ENCODE measurements at places on chromosomes 6 and 20. TPM values are rescaled to one million over a fixed set of nuclear protein-coding genes. Genes with fewer than 3 reads are reported as not detected.
A peak's percentile ranks its signal among the peaks of the same experiment; 100 is the strongest.

ZHX3 gene
- total RNA-seq: 9.6 TPM

CLVS2 gene
- not detected for total RNA-seq

SCP2D1 gene
- not detected for total RNA-seq

PROKR2 gene
- total RNA-seq: not detected

NOTCH4 gene
- 2.0 TPM for total RNA-seq

GRCh38 chr20:64142590-64142989 is 21.7 kb upstream of the MYT1 start:
- H3K27ac ChIP-seq: no peak overlapping the region
- no peak for DNase-seq
- peaks cover 12% of the 10 kb centered on the region for H3K27me3 ChIP-seq
- no peak overlapping the region for H3K4me3 ChIP-seq
- H3K4me1 ChIP-seq: no peaks in the 10 kb centered on the region

- no peak for DNase-seq
- H3K36me3 ChIP-seq: peaks cover 18% of the 10 kb centered on the region
- H3K27ac ChIP-seq: no peak overlapping the region
- no peaks in the 10 kb centered on the region for H3K27me3 ChIP-seq
These were observed 22.7 kb downstream of the MAPK14 start for GRCh38 chr6:36050305-36050704.

- no peaks in the 10 kb centered on the region for H3K36me3 ChIP-seq
- H3K4me3 ChIP-seq: no peak overlapping the region
- H3K27ac ChIP-seq: no peak overlapping the region
- DNase-seq: no peak
These were observed 65.5 kb downstream of the WASF1 start for GRCh38 chr6:110114004-110114403.

GRCh38 chr6:18141805-18142590 is 12.9 kb downstream of the TPMT start:
- no peaks in the 10 kb centered on the region for H3K27me3 ChIP-seq
- H3K4me1 ChIP-seq: peaks cover 4% of the 10 kb centered on the region
- DNase-seq: no peak
- no peak overlapping the region for H3K27ac ChIP-seq
- no peak overlapping the region for H3K4me3 ChIP-seq

DNA sequence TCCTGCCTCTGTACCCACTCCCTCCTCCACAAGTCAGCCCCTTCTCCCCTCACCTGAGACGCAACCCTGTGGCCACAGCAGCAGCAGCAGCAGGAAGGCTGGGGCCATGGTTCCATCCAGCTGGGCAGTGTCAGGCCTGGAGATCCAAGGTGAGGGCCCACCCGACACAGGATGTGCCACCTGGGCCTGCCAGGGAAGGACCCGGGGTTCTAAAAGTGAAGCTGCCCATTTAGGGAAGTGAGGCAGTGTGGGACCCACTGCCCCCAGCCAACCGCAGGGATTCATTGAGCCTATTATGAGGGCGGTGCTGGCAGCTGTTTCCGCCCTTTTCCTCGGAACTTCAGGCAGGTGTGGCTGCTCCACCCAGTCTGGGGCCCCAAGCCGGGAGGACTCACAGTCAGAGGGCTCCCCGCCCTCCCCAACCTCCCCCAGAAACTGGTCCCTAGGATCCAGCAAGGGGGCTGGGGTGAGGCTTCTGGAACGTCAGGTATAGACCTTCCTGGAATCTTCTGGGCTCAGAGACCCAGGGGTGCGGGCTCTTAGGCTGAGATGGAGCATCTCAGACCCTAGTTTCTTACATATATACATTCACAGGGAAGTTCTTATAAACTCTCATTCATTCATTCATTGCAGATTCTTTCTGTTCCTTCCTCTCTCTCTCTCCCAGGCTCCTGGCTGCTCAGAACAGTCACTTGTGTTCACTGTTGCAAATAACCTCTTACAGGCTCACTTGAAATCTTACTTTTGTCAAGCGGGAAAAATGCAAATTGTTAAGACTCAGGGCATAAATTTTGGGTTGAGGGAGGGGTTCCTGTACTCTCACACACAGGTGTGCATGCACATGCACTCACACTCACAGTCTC is at the start of gene TREML2:
Gene TREML2, minus strand, starts transcription at position 249 of the 863 bp plus-strand sequence. Its CDS starts 141 bp downstream, at position 108.
- H3K4me1 ChIP-seq: no peaks in the 10 kb centered on the region
- H3K27me3 ChIP-seq: peaks cover 5% of the 10 kb centered on the region
- DNase-seq: no peak
- H3K27ac ChIP-seq: no peak within 1 kb of the TSS
- H3K36me3 ChIP-seq: no peaks in the 10 kb centered on the region

GRCh38 chr6:13478525-13478966 is 8.9 kb downstream of the GFOD1 start:
- no peak overlapping the region for H3K27ac ChIP-seq
- H3K4me1 ChIP-seq: peaks cover 10% of the 10 kb centered on the region
- H3K4me3 ChIP-seq: no peak overlapping the region
- DNase-seq: no peak
- H3K36me3 ChIP-seq: peaks cover 8% of the 10 kb centered on the region

GRCh38 chr6:101663100-101663499 is 269.6 kb downstream of the GRIK2 start:
- peaks cover 21% of the 10 kb centered on the region for H3K4me1 ChIP-seq
- no peak overlapping the region for H3K27ac ChIP-seq
- H3K4me3 ChIP-seq: no peak overlapping the region

DNA sequence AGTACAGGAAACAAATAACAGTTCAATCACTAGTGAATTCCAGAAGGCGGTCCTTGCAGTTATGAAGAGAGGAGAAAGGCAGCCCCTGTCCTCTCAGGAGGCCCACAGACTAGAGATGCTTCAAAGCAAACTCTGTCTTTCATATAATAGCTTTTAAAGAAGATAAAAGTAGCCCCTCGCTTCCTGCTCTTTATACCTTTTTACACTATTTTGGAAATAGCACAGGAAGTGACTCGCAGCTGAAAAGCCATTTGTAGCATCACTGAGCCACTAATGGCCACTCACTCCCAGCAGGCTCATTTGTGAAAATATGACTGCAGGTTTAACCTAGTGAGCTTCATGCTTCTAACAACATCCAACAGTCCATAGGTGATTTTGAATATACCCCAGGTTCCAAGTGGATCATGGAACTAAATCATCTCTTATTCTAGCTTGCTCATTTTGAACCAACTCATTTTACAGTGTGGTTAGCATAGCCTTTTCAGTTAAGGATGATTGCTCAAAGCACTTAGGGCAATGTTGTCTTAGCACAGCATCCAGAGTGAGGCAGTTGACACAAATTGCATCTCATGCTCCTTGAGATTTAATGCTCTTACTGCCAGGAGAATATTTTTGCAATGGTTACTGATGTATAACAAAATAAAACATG is 136.0 kb upstream of the NRSN1 start:
- DNase-seq: no peak
- no peak overlapping the region for H3K4me3 ChIP-seq
- H3K27ac ChIP-seq: no peak overlapping the region
- no peaks in the 10 kb centered on the region for H3K4me1 ChIP-seq
- H3K27me3 ChIP-seq: no peaks in the 10 kb centered on the region

- no peak overlapping the region for H3K27ac ChIP-seq
- H3K4me3 ChIP-seq: no peak overlapping the region
- H3K4me1 ChIP-seq: peaks cover 12% of the 10 kb centered on the region
- H3K27me3 ChIP-seq: no peaks in the 10 kb centered on the region
- no peak for DNase-seq
These were observed 191.1 kb upstream of the SGK1 start for GRCh38 chr6:134508862-134509498.

DNA sequence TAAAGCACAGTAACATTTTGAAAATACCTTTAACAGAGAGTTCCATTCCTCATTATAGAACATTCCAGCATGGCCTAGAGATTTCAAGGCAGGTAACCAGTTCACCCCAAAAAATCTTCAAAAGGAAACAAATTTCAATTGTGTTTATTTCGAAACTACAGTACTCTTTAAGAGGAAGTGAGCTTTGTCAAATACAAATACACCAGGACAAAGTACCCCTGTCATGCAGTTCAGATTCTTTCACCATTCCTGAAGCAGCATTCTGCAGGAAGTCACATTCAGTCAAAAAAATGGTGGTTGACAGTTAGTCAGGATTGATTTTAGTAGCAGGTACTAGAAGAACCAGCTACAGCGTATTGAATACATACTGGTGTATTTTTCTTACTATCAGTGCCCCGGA is 89.6 kb upstream of the RIN2 start:
- no peaks in the 10 kb centered on the region for H3K36me3 ChIP-seq
- no peak for DNase-seq
- no peak overlapping the region for H3K27ac ChIP-seq
- H3K4me3 ChIP-seq: no peak overlapping the region
- H3K27me3 ChIP-seq: peaks cover 27% of the 10 kb centered on the region

- H3K4me1 ChIP-seq: no peaks in the 10 kb centered on the region
- no peak for DNase-seq
- H3K4me3 ChIP-seq: no peak overlapping the region
- no peak overlapping the region for H3K27ac ChIP-seq
These were observed 223.1 kb downstream of the BCAS1 start for GRCh38 chr20:53847139-53847836.

GRCh38 chr6:169520104-169520503 is 181.7 kb downstream of the WDR27 start:
- no peaks in the 10 kb centered on the region for H3K4me1 ChIP-seq
- no peak for DNase-seq
- H3K4me3 ChIP-seq: no peak overlapping the region
- H3K27ac ChIP-seq: no peak overlapping the region

DNA sequence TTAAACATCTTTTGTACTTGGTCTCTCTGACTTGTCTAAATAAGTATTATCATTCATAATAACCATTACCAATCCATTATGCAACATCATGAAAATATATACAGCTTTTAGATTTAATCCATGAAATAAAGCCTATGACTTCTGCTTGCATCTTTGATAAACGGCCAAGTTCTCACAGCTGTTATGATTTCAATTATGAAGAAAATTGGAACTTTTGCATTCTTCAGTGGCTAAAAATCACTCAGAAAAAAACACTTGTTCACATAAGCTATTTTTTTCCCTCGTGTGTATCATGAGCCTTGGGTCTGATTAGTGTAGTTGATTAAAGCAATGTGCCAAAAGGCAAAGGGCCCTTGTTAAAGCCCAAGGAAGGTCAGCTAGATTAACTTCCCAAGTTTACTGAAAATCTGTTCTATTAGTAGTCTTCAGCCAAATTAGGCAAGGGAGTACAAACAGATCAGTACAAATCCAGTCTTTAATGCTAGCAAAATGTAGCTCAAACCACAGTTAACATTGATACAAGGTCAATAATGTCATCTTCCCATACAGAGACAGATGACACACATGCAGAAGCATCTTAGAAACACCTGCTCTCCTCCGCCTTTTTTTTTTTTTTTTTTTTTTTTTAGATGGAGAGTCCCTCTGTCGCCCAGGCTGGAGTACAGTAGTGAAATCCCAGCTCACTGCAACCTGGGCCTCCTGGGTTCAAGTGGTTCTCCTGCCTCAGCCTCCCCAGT is 69.9 kb downstream of the SGK1 start:
- H3K36me3 ChIP-seq: no peaks in the 10 kb centered on the region
- H3K4me3 ChIP-seq: no peak overlapping the region
- H3K27ac ChIP-seq: no peak overlapping the region
- H3K4me1 ChIP-seq: peaks cover 11% of the 10 kb centered on the region
- H3K27me3 ChIP-seq: no peaks in the 10 kb centered on the region
- DNase-seq: no peak

GRCh38 chr20:63567136-63567385 is 7.0 kb downstream of the HELZ2 start:
- no peak overlapping the region for H3K4me3 ChIP-seq
- H3K4me1 ChIP-seq: no peaks in the 10 kb centered on the region
- DNase-seq: no peak

DNA sequence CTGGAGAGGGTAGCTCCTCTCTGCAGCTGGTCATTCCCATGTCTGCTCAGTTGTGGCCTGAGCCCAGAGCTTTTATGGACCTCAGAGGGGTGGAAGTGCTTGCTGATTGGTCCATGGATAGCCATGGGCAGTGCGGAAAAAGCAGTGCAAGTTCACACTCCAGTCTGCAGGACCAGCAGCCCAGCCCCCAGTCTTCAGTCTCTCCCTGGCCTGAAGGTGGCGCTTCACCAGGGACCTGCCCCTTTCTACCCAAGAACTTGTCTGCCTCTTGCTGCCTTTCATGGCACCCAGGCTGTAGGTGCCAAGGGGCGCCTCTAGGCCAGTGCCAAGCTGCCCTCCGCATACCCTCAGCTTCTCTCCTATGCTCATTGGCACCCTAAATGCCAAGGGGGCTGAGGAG is 91.0 kb downstream of the TBXT start:
- no peaks in the 10 kb centered on the region for H3K4me1 ChIP-seq
- no peak for DNase-seq
- H3K4me3 ChIP-seq: no peak overlapping the region
- H3K27me3 ChIP-seq: no peaks in the 10 kb centered on the region
- H3K27ac ChIP-seq: no peak overlapping the region

DNA sequence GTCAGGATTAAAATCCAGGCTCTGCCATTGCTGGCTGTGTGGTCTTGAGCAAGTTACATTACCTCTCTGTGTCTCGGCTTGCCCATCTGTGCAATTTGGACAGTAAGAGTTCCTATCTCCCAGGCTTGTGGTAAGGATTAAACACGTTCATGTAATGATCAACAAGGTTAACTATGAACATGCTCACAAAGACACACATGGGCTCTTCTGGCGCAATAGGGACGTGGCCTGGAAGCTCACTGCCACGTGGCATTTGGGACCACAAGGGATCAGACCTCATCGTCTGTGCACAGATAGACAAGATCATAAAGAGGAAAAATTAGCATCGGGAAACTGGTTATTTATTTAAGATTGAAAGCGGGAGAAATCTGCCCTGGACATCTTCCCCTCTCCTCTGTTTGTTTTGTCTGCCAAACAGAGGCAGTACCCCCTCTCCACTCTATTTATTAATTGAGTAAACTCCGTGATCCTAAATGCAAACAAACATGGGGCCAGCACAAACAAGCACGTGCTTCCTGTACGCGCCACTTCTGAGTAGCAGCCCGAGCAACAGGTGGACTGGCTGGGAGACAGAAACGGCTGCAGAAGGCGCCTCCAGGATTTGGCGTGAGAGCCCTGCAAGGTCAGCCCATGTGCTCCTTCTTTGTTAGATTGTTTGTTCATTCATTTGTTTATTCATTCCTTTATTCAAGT is 95.0 kb downstream of the CDH26 start:
- no peaks in the 10 kb centered on the region for H3K27me3 ChIP-seq
- H3K36me3 ChIP-seq: no peaks in the 10 kb centered on the region
- DNase-seq: peak; percentile 60
- no peak overlapping the region for H3K4me3 ChIP-seq
- H3K27ac ChIP-seq: no peak overlapping the region

DNA sequence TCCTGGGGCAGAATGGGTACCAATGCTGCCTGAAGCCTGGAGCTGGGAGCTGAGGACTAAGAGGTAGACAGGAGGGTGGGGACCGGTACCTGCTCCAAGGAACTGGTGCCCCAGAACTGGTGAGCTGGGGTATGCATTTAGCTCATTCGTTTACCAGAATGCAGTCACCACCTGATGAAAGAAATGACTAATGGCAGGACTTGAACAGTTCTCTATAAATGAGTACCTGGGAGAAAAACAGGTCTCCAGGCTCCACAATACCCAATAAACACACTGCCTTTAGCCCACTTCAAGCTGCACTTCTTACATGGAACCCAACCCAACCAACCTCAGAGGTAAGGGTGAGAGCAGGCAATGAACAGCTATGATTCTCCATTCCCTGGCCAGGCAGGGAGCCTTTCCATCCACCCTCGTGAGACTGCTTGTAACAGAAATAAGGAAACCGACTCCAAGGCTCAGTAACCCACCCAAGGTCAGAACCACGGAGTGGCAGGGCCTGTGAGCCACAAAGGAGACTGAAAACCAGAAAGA is 15.4 kb downstream of the FKBP1A start:
- peaks cover 20% of the 10 kb centered on the region for H3K4me1 ChIP-seq
- DNase-seq: no peak
- H3K27ac ChIP-seq: no peak overlapping the region
- no peaks in the 10 kb centered on the region for H3K27me3 ChIP-seq
- no peak overlapping the region for H3K4me3 ChIP-seq

All from SJSA1 (cell line).